Activated CD8-positive, alpha-beta T cell treated with anti-CD3 and anti-CD28 coated beads for 36 hours (primary cell): ENCODE measurements at places on chromosomes 1 and 21. TPM values are rescaled to one million over a fixed set of nuclear protein-coding genes. Genes with fewer than 3 reads are reported as not detected.

TESK2 gene
- total RNA-seq: 2.9 TPM

LCE1A gene
- total RNA-seq: not detected

CDCA8 gene
- 53.7 TPM for total RNA-seq

RUNX3 gene
- 180 TPM for total RNA-seq

CELA3B gene
- not detected for total RNA-seq

MTARC2 gene
- total RNA-seq: not detected
